ENCODE measurements at places on chromosomes 2 and 18. TPM values are rescaled to one million over a fixed set of nuclear protein-coding genes. Genes with fewer than 3 reads are reported as not detected.

Gene ASPRV1
- total RNA-seq = 0.07 TPM

Gene FSIP2
- 0.75 TPM for total RNA-seq

Gene SLC4A5
- 1.2 TPM for total RNA-seq

Gene DPYSL5
- 1.3 TPM for total RNA-seq

Gene DYSF
- total RNA-seq = 42.8 TPM

Gene NOL4
- 0.42 TPM for total RNA-seq

Gene TXNDC9
- total RNA-seq = 80.2 TPM

Gene SDC1
- total RNA-seq = 187 TPM

Gene CCDC85A
- total RNA-seq = 0.29 TPM

Gene LYG2
- not detected for total RNA-seq

Gene COL6A3
- total RNA-seq = 81.9 TPM

Gene REG3A
- not detected for total RNA-seq

Gene KCNG3
- 0.79 TPM for total RNA-seq

Gene ADGRF3
- total RNA-seq = 0.08 TPM

Gene MATN3
- 7.6 TPM for total RNA-seq
